HuH-7 (cell line): ENCODE measurements at places on chromosomes 5 and 9.

- DNase-seq: no peak
These were observed at the start of gene ADAMTSL1 for GRCh38 chr9:18473652-18474279. Gene ADAMTSL1 (plus strand): TSS chr9:18474153. CDS start chr9:18474233, 80 bp downstream.

DNA sequence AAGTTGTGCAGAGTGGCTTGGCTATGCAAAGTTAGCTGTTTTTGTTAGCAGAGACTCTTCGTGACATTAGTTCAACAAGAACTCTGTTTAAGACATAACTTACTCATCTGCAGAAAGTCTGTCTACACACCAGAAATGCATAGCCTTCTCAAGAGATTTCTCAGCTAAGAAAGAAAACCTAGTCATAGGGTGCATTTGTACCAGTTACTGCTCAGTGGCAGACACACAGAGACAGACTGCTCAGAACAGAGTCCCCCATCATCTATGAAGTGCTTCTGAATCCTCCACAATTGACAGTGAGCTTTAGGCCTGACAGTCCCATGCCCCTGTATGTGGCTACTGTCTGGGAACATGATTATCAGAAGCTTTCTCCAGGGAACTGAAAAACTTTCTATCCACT is 56.1 kb upstream of the IFNK start:
- DNase-seq: no peak

DNA sequence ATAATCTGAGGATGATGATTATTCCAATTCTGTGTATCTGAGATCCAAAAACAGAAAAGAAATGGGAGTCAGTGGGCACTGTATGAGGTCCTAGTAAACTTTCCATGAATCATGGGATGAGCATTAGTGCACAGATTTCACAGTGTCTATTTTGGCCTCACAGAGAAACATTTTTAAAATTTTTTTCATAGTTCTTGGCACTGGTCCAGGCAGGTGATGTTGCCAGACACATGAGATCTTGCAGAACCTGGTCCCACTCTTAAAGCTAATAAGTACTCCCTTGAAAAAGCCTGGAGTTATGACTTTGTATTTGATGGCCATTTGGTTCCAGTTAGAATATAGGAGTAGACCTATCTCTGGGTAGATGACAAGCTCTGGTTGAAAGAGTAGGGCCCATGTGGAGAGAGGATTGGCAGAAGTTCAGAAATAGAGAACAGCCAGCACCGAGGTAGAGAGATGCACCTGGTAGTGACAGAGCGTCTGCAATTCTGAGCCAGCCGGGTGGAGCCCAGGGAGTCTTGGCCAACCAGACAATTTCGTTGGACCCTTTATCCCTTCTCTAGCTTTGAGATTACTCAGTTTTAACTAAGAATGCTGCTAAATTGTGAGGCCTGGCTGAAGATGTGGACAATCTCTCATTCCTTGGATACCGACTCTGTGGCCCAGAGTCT is 6.3 kb upstream of the TNFSF15 start:
- no peak for DNase-seq

DNA sequence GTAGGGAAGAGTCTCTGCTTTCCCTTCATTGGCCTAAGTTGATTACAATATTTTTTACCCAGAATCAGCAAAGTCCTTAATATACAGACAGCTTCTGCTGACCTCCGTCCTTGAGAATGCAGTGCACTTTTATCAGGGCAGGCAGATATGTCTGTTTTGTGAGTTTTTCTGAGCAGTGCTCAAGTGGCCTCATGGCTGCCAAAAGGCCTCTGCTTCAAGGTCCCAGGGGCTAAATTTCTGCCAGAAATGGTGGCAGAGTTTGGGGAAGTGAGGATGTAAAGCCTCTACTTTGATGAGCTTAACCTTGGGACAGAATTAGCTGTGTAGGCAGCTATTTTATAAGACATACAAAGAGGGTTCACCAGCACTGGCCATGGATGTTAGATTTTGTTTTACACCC is 275.8 kb downstream of the ADAMTSL1 start:
- DNase-seq: no peak

GRCh38 chr5:106728208-106728607 is 942.5 kb downstream of the EFNA5 start:
- no peak for DNase-seq

- no peak for DNase-seq
These were observed 99.0 kb downstream of the MUSK start for GRCh38 chr9:110767559-110768063.
